ENCODE measurements at places on chromosomes 4 and X.

GRCh38 chr4:24915121-24915922 is 2.5 kb upstream of the CCDC149 start:
- DNase-seq = no peak

GRCh38 chr4:188107931-188108843 is 1.2 kb downstream of the TRIML2 start:
- no peak for DNase-seq

- no peak for DNase-seq
These were observed 5.1 kb upstream of the ING2 start for GRCh38 chr4:183499801-183500200.

GRCh38 chr4:150078579-150079080 is 385 bp downstream of the DCLK2 start:
- peak; percentile 81 for DNase-seq

GRCh38 chrX:1323315-1323714 is 13.3 kb upstream of the IL3RA start:
- DNase-seq = no peak

DNA sequence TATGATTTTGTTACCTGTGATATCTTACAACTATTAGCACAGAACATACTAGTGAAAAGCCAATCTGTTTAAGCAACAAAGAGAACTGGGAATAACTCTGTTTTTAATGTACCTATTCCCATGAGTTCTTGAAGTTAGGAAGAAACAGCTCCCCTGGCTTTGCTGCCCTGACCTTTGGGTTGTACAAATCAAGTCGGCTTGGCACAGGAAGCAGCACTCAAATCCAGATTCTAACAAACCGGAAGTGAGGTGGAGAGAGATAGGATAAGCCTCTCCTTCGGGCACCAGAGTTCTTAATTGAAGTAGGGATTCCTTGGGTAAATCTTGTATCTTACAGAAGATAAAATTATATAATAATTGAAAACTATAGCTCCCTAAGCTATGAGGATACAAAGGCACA is 144.8 kb upstream of the CPEB2 start:
- DNase-seq = no peak

DNA sequence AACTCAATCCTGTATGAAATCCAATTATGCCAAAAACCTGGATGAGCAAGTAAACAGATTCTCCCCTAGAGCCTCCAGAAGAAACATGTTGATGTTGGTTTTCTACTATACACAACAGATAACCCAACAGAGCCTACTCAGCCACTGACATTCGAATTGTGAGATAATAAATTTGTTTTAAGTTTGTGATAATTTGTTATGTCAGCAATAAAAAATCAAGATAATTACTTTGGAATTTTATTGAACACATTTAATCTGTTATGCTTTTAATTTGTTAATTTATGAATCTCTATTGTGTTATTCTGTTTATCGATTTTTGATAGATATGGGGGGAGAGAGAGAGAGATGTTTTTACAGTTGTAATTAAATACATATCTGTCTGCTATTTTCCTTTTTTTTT is 1016.1 kb upstream of the PCDH7 start:
- no peak for DNase-seq

- no peak for DNase-seq
These were observed 233.7 kb upstream of the FGF13 start for GRCh38 chrX:138945219-138945618.

DNA sequence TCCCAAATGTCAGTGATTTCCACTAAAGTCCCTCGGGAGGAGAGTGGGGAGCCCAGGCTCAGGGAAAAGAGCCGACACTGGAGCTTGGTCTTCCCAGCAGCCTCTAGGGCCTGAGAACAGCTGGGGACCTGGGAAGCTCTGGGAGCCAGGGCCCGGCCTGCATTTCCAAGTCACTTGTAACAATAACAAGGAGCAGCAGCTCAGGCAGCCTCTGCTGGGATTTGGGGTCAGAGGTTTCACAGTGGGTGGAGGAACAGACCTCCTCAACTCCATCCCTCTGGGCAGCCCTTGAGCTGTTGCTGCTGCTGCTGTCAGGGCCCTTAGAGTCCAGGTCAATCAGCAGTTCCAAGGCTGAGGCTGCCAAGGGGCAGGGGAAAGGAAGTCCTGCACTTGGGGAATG is 11.1 kb downstream of the STARD8 start:
- DNase-seq = no peak

- DNase-seq = no peak
These were observed 23.5 kb upstream of the ETNPPL start for GRCh38 chr4:108786351-108786750.

GRCh38 chrX:17814059-17814458 is 47.0 kb downstream of the RAI2 start:
- no peak for DNase-seq

DNA sequence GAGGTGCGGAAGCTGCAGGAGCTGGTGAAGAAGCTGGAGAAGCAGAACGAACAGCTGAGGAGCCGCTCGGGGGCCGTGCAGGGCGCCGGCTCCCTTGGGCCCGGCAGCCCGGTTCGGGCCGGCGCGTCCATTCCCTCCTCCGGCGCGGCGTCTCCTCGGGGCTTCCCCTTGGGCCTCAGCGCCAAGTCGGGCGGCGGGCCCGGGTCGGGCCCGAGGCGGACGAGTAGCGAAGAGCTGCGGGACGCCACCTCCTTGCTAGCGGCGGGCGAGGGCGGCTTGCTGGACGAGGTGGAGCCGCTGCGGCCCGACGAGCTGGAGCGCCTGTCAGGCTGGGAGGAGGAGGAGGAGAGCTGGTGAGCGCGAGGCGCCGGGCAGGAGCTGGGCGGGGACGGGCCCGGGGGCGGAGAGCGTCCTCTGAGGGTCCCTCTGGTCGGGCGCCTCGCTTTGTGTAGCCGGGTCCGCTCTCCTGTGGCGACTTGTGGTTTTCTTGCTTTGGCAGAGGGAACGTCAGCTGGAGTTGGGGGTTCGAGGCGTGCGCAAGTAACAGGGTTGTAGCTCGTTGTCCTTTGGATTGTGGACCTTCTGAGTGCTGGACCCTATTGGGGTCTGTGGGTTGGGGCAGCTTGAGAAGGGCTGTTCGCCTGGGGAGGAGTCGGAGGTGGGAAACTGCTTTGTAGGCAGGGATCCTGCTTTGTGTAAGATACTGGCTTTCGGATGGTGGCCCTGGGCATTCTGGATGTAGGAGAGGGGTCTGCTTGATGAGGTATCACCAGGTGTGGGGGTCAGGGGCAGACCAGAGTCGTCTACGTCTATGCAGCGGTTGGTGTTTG is 662 bp downstream of the SLAIN2 start:
- DNase-seq = peak; percentile 25

DNA sequence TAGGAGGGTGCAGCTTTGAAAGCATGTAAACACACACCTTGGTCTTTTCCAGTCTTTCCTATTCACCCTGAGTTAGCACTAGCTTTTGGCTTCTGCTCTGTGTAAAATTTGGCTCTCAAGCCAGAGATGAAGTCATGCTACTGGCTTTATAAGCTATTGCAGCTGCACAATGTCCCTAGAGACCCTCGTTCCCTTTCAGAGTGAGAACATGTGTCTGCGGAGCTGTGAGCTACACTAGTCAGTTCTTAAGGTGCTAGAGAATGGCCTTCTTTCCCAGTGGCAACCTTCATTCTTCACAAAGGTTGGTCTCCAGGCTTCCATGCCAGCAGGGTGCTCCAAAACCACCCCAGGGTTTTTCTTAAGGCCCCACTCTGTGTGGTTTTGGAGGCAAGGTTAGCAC is 199.1 kb downstream of the SPATA18 start:
- peak; percentile 76 for DNase-seq

DNA sequence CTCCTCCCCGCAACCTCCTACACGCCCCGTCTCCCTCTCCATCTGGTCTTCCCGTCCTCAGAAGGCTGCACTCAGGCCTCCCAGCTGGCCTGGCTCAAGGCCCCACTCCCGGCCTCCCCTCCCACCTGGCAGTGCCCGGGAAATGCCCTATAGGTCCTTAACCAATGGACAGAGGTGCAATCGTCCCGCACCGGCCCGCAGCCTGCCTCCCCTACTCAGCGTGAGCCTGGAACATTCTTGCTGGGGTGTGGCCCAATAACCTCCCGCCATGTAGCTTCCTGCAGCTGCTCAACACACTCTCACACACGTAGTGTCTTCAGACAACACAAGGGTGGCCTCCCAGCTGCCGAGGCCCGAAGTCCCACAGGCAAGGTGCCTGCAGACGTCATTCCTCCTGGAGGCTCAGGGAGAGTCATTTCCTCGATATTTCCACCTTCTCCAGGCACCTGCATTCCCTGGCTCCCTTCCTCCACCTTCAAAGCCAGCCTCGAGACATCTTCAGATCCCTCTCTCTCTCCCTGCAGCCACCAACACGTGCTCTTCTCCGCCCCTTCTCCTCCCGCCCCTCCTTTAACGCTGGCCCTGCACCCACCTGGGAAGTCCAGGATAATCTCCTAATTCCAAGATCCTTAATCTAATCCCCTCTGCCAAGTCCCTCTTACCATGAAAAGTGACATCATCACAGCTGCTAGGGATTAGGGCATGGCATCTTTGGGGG is 56.2 kb downstream of the ADRA2C start:
- no peak for DNase-seq

DNA sequence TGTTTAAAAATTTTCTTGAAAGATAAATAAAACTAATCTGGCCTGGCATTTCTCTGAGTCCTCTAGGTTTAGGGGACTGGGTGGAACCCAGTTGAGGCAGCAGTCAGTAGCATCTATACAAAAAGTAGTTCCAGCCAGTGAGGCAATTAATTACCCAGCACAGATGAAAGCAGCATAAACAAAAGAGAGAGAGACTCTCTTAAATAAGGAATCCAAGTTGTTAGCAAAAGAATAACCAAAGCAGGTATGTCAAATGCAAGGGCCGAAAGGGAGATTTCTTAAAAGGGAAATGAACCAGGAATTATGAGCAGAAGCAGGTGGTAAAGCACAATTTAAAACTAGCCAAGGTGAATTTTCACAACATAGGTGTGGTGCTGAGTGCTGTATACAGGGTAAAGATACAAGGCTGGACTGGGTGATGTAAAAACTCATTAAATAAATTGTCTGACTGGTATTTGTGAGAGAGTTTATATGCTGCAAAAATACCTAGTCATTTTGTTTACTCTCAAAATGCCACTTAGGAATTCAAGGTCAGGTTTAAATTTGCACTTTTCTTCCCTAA is 94.6 kb upstream of the GALNT7 start:
- no peak for DNase-seq

DNA sequence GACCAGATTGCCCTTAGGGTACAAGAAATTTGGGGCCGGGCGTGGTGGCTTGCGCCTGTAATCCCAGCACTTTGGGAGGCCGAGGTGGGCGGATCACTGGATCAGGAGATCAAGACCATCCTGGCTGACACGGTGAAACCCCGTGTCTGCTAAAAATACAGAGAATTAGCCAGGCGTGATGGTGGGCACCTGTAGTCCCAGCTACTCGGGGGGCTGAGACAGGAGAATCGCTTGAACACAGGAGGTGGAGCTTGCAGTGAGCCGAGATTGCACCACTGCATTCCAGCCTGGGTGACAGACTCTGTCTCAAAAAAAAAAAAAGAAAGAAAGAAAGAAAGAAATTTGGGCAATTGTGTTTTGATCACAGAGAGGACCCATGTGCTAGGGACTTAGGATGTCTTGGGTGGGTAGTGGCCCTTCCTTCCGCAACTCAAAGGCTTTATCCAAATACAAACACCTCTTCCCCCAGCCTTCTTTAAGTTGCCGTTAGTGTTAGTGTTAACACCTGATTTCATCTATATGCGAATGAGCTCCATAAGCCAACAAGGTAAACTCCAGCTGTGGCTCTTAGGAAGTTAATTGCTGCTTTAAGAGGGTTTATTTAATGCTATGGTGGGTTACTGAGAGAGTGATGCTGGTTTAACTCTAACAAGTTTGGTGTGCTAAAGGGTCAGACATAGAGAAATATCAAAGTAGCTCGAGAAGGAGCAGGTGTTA is 8.6 kb upstream of the CCDC110 start:
- DNase-seq = no peak

GRCh38 chr4:114017120-114017917 is 37.9 kb upstream of the ARSJ start:
- no peak for DNase-seq

DNA sequence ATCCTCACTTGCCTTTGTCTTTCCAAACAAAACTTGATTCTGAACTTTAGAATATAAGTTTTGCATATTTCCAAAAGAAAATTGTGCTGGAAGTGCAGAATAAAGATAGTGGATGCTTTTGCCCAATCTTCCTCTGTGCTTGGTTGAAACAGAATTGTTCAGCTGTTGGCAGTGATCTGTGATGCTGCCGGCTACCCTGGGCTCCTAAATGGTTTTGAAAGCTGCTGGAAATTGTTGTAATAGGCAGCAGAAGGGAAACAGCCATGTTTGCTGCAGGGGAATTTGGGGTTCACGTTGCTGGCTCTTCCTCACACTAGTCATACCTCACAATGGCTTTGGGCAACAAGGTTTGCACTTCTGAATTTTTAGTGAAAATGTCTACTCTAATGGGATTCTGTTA is 398.0 kb downstream of the RAPGEF2 start:
- no peak for DNase-seq

GRCh38 chr4:113952452-113953029 is 26.9 kb downstream of the ARSJ start:
- no peak for DNase-seq

DNA sequence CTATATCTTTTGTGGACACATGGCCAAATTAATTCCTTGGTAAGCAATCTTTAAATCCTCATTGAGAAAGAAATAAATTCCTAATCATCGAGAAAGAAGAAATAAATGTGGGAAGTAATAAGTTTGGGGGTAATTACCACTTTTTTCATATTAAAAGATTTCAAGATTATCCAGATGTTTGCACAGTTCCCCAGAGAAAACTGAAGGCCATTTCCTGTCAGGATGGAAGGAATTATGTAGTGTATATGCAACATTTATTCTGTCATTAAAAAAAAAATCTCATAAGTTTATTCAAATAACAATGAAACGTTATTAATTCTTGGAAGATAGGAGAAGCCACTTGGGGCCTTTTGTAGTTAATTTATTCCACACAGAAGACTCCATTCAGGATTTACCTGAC is 385.6 kb upstream of the NR3C2 start:
- DNase-seq = no peak

DNA sequence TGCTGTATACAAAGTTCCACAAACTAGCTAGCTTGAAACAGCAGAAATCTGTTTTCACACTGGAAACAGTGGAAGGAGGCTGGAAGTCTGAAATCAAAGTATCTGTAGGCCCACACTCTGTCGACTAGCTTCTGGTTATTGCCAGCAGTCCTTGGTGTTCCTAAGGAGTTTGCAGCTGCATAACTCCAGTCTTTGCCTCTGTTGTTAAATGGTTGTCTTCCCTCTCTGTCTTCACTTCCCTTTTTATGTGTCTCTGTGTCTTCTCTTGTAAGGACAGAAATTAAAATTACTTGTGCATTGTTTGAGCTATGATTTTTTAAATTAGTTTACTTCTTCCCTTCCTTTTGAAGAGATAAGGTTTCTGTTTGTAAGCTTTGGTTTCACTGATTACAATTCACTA is 8.2 kb downstream of the MTHFD2L start:
- no peak for DNase-seq
